Omental fat pad (tissue), 4 donors: ENCODE measurements at places on chromosomes 16 and 17. TPM values are rescaled to one million over a fixed set of nuclear protein-coding genes. Genes with fewer than 3 reads are reported as not detected.

The IL34 gene
- 1.2 TPM for total RNA-seq

The PCGF2 gene
- 6.4 TPM for total RNA-seq

The NEUROD2 gene
- total RNA-seq = not detected

The COG4 gene
- 29.5 TPM for total RNA-seq

The SUMO2 gene
- 53.3 TPM for total RNA-seq

The CBX2 gene
- 2.4 TPM for total RNA-seq

The CCL4L2 gene
- 1.1 TPM for total RNA-seq

The CDH1 gene
- total RNA-seq = not detected

The MGAT5B gene
- not detected for total RNA-seq

The PRSS53 gene
- total RNA-seq = 1.8 TPM

The MEOX1 gene
- total RNA-seq = 56.6 TPM

The ALOX12B gene
- total RNA-seq = not detected

The MEIOB gene
- total RNA-seq = 1.7 TPM

The ABCC6 gene
- total RNA-seq = 9.9 TPM

The CHRNB1 gene
- total RNA-seq = 3.0 TPM

The METTL22 gene
- total RNA-seq = 19.3 TPM

The CRHR1 gene
- not detected for total RNA-seq

The EPOP gene
- total RNA-seq = 2.4 TPM

The GPR179 gene
- not detected for total RNA-seq

The PHAF1 gene
- 13.2 TPM for total RNA-seq

The PRCD gene
- 20.0 TPM for total RNA-seq

The RASL10B gene
- 22.7 TPM for total RNA-seq
